Cardiac septum (tissue), 1 donor: ENCODE measurements at places on chromosomes 3 and 15.
A peak's percentile ranks its signal among the peaks of the same experiment; 100 is the strongest.

DNA sequence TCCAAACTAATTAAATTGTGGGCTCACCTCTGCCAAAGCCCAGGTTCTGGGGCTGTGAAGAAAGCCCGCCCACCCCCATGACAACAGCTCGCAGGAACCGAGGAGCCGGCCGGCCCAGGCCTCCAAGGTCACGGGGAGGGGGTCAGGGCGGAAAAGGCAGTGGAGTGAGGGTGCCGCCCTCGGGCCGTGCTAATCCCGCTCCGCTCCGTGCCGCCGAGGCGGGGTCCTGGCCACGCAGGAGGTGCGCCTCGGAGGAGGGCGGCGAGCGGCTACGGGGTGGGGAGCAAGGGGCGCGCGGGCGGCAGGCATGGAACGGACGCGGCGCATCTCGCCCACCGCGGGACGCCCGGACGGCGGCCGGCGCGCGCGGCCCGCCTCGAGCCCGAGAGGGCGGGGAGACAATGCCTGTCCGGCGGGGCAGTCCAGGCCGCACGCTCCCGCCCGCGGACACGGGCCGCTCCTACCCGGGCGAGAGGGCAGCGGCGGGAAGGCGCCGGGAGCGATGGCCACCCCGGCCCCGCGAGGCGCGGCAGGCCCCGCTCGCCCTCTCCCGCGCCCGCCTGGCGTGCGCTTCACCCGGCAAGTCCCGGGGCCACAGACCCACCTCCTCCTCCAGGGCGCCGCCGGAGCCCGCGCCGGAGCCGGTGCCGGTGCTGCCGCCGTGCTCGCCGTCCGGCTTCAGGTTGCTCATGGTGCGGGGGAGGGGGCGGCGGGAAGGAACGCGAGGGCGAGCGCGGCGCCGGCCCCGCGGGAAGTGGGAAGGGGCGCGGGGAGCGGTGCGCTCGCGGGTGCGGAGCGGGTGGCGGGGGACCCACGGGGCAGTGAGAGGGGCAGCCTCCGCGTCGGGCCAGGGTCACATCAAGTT lies 528 bp downstream of the RBPMS2 start:
- DNase-seq: no peak

- DNase-seq: no peak
Measured at GRCh38 chr15:74593122-74593521, 22.5 kb upstream of the CLK3 start.

DNA sequence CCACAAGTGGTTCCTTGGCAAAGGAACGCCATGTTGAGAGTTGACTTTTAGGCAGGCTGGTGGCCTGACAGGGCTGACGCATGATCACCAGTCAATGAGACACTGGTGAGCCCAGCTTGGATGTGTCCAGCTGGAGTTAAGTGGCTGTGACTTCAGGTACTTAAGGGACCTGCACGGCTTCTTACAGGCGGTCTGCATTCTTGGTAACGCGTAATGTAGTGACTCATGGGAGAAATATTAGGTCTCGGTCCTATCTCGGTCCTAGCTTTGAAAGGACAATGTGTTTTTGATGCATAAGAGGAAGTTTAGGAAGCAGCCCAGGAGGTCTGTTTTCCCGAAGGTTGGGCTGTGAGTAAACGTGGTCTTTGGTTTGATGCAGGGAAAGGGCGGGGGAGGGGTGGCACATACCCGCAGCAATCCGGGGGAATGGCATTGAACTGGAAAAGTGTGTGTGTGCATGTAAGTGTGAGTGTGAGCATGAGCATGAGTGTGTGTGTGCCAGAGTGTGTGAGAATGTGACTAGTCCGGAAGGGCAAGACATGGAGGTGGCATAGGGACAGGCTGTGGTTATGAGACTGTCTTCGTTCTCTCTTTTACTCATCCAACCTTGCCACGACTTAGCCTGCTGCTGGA lies 55.3 kb downstream of the FAM43A start:
- DNase-seq: no peak

- no peak for DNase-seq
Measured at GRCh38 chr15:94582368-94582767, 351.0 kb downstream of the MCTP2 start.

GRCh38 chr3:4581124-4581424 lies 87.9 kb downstream of the ITPR1 start:
- DNase-seq: no peak

- DNase-seq: no peak
Measured at GRCh38 chr3:176562331-176562730, 635.0 kb downstream of the TBL1XR1 start.

DNA sequence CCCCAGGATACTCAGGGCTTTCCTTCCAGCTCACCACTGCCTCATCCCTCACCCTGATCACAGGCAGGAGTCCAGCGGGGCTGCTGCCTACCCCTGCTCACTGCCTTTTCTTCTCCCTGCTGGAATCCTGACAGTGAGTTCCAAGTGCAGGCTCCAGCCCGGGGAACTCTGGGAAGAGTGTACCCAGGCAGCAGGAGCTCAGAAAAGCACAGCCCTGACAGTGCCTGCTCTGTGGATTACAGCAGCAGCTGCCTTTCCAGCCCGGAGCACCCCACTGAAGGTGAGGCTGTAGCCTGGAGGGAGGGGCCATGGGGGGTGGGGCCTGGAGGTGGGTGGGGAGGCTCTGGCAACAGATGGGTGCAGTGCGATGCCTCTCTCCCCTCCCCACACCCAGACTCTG lies 6.1 kb upstream of the JMJD7 start:
- DNase-seq: no peak

GRCh38 chr3:96619475-96619874 lies 194.9 kb upstream of the EPHA6 start:
- DNase-seq: no peak

GRCh38 chr15:88975891-88976290 lies 62.7 kb upstream of the MFGE8 start:
- DNase-seq: no peak

DNA sequence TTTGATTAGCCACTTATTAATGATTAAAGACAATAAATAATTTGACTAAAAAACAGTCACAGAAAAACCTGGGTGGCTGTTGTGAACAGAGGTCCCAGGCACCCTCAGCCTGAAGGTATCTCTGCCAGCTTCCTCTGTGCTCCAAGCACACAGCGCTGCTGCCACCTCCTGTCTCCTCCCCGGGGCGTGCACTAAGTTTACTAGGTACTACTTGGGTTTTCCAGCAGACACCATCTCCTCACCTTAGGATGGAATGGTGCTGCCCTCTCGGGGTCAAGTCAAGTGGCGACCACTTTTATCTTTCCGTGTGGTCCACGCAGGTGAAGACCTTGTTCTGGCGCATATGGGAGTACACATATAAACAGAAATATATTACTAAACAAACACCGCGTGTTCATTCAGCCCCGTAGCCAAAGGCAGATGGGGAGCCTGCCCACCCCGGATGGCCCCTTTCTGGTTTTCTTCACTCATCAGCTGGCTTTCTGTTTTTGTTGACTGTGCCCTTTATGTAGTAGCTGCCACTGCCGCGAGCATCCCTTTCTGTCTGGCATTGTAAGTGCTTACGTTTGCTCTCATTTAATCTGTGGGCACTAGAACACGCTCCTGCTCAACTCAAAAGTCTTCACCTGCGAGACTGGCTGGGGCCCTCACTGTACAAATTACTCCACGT lies 128.0 kb downstream of the LRIG1 start:
- no peak for DNase-seq

- DNase-seq: no peak
Measured at GRCh38 chr3:104520228-104520655, 846.5 kb upstream of the ALCAM start.

DNA sequence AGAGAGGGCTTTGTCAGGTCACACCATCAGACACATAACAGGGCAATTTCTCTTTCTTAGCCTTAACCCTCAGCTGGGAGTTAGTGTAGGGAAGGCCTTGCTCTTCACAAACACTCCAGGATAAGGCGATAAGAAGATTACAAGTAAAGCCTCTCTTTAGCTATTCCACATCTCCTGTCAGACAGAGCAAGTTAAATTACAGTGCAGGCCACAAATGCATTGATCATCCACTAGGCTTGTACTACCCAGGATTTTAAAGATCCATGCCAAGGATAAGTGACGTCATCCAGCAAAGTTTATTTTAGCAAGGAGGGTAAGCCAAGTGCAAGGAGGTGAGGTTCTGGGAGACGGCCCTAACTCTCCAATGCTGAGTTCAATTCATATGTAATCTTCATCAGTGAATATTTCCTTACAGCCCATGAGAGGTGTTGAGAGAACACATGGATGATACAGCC lies 890.6 kb upstream of the NR2F2 start:
- DNase-seq: no peak

- DNase-seq: no peak
Measured at GRCh38 chr3:179133575-179133974, 14.6 kb upstream of the PIK3CA start.

GRCh38 chr15:100383302-100384107 lies 41.7 kb upstream of the ADAMTS17 start:
- no peak for DNase-seq

GRCh38 chr15:39313467-39313866 lies 267.4 kb upstream of the THBS1 start:
- no peak for DNase-seq

- DNase-seq: no peak
Measured at GRCh38 chr3:22966349-22966748, 236.8 kb upstream of the UBE2E2 start.

DNA sequence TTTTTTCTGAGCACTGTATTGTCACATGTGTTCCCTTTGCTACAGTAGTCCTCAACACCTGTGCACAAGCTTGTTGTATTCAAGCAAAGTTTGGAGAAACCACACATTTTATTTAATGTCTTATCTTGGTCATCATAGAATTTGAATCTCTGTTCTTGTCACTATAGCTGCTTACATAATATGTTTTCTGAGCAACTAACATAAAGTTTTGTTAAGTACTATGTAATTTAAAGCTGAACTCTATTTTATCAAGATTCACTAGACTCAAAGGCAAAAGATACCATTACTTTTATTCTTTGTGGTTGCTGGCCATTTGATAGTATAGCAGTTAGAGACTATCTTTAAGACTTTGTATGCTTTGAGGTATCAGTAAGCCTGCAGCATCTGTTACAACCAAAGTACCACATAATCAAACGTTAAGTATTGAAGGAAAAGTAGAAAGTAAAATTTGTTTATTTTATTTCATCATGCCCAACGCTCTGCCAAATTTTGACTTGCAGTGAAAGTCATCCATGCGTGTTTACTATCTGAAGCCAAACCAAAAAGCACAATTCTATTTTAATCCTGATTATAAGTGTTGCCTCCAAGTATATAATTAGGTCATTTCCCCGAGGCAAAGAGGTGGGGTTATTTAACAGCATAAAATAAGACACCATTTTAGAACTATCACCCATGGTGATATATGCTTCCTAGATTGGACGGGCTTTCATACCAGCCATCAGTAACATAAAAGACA lies 10.3 kb upstream of the ABHD10 start:
- no peak for DNase-seq

- no peak for DNase-seq
Measured at GRCh38 chr15:27095886-27096624, 125.1 kb downstream of the GABRG3 start.

- DNase-seq: no peak
Measured at GRCh38 chr3:147669077-147669476, 259.9 kb downstream of the ZIC1 start.

GRCh38 chr3:127406309-127407025 lies 118.6 kb upstream of the PRR20G start:
- DNase-seq: peak; percentile 72

GRCh38 chr3:52851348-52851747 lies 16.5 kb upstream of the MUSTN1 start:
- no peak for DNase-seq

DNA sequence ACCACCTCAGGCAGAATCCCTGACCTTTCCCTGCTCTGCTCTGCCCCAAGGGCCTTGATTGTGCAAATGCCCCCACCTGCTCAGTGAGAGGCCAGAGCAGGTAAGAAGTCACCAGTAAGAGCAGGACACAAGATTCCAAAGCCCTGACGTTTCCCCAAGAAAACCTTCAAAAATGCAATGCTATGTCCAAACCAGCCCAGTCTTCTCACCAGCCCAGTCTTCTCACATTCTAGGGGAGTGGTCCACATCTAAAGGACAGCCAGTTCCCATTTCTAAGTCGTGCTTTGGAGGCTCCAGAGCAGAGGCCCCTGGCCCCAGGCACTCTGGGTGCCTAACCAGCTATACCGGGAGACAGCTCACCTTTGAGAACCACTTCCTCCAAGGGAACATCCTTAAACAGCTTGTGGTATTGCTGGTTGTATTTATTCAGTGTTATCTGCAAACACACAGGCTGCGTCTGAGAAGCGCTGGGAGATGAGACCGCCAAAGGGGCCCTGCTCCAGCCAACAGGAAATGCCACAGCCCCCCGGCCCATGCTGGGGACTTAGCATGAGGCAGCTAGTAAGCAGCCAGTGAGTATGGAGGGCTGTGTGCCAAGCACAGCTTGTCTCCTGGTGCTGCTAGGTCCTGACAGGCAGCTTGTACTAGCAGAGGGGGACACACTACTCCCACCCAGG lies 29.3 kb downstream of the GRAMD2A start:
- DNase-seq: no peak

DNA sequence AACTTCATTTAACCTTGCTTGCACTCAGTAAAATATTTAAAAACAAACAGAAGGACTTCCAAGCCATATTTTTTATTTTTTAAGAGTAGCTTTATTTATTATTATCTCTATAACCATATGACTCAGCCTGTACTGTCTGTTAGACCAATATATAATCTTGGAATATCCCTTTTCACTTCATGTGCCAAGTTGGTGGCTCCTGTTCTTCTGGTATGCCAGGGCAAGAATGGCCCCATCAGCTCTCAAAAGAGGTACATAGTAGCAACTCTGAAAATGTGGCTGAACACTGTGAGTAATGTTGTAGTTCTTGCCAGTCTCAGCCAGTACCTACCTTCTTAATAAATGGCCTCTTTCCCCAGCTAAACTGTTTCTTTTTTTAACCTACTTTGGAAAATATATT lies 257.0 kb upstream of the UBE2E1 start:
- no peak for DNase-seq

DNA sequence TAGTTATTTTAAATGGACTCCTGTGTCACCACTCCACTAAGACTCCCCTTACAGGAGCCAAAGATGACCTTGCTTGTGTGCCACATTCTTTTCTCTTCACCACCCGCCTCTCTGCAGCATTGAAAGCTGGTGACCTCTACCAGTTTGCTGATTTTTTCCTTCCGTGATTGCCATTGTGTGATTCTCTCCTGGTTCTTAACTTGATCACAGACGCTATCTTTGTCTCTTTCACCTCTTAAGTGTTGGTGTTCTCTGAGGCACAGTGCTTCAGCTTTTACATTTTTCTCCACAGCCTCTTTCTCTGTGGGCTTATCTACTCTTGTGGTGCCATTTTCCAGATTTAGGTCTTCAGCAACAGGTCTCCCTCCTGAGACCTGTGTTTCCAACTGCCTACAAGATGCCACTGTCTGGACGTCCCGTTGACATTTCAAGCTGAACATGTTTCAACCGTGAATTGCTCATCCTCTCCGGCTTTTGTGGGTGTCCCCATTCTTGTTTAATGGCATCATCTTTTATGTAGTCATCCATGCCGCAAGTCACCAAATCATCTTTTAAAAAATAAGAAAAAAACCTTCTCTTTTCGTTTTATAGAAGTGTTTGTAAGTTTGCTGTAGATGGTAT lies 26.5 kb downstream of the IQGAP1 start:
- no peak for DNase-seq

- peak; percentile 86 for DNase-seq
Measured at GRCh38 chr3:136343873-136344555, 93.9 kb downstream of the PCCB start.
